ENCODE measurements at places on chromosomes 13 and 19. TPM values are rescaled to one million over a fixed set of nuclear protein-coding genes. Genes with fewer than 3 reads are reported as not detected.

Gene PSG1
- not detected for total RNA-seq

Gene VSTM2B
- not detected for total RNA-seq

Gene RCBTB1
- 24.0 TPM for total RNA-seq

Gene IGSF23
- not detected for total RNA-seq

Gene RASGRP4
- total RNA-seq = not detected

Gene IFI30
- 23.1 TPM for total RNA-seq

Gene DPF1
- 2.7 TPM for total RNA-seq

Gene ANKRD24
- total RNA-seq = 0.99 TPM

Gene CYP4F8
- total RNA-seq = not detected

Gene MISP
- 0.09 TPM for total RNA-seq

Gene ZNF471
- 2.5 TPM for total RNA-seq

Gene PTH2
- total RNA-seq = not detected

Gene CYP4F2
- total RNA-seq = not detected

Gene ZNF14
- 4.6 TPM for total RNA-seq

Gene LAIR1
- total RNA-seq = not detected

Gene ZNF667
- 8.9 TPM for total RNA-seq

Gene MTRF1
- total RNA-seq = 4.3 TPM

Gene IL4I1
- total RNA-seq = 1.1 TPM

Gene HS6ST3
- 0.36 TPM for total RNA-seq

Gene CLEC17A
- 0.09 TPM for total RNA-seq

Gene ZNF625
- total RNA-seq = 18.6 TPM

Gene C19orf81
- not detected for total RNA-seq

Gene ZNF723
- total RNA-seq = not detected

Gene LILRB2
- total RNA-seq = not detected

Gene AP1M2
- not detected for total RNA-seq
